ENCODE measurements at places on chromosomes 5 and 9. TPM values are rescaled to one million over a fixed set of nuclear protein-coding genes. Genes with fewer than 3 reads are reported as not detected.

DNA sequence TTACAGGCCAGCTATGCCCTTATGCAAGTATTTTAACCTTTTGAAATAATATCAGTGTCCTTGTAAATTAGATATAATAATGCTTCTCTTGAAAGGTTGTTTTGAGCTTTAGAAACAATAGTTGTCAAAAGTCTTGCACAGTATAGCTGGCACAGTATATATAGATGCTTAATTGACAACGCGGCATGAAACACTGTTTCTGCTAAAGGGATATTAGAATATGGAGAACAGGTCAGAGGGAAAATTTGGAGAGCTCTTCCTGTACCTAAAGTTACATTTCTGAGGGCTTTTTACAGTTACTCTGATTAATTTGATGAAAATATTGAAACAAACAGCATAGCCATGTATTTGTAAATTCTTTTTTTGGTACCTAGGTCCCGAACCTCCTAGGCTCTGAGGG, 4.5 kb downstream of the NUDT2 start:
- DNase-seq: no peak

DNA sequence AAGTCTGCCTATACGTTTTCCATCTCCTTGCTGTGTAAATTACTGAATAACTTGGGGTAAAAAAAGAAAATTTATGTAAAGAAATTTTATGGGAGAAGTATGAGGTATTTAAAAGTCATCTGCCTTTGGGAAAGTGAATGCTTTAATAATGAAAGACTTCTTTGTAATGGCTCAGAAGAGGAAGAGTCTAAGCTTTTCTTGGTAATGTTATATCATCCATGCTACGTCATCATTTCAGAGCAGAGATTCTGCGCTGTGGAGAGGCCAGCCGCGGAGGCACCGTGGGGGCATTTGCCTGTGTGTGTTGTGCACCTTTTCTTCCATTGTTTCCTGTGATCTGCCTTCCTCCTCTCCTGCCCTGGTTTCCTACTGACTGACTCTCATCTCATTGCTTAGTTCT, 78.2 kb downstream of the GOLM1 start:
- no peak for DNase-seq

DNA sequence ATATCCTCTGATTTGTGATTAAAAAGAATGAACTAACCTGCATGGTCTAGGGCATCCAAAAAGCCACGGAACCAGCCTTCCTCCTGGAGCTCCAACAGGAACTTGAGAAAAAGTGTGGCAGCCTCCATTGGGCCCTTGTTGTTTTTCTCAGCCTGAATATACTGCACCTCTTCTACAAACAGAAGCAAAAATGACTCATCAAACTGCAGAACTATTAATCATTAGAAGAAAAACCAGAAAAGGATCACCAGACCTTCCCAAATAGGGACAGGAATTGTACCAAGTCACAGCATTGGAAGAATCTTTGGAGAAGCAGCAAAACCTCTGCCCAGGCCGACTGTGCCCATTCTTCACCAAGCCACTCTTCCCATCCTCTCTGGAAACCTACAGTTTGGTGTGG, 25.2 kb downstream of the RIGI start:
- peak; percentile 54 for DNase-seq

DNA sequence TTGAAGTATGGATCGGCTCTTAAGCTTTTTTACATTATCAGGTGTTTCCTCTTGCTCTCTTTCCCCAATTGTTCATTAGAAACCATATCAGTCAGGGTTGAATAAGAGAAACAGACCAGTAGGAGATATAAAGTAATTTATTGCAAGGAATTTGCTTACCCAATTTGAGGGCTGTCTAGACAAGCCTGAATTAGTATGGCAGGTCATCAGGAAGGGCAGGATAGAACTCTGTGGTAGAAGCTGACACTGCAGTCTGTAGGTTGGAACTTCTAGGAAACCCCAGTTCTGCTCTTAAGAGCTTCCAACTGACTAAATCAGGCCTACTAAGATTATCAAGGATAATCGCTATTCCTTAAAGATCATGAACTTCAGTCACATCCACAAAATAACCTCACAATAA, 24.3 kb downstream of the ISOC1 start:
- no peak for DNase-seq

- DNase-seq: no peak
Measured at GRCh38 chr5:54611290-54611951, 93.9 kb downstream of the SNX18 start.

GRCh38 chr9:131837316-131837715, 97.4 kb upstream of the RAPGEF1 start:
- no peak for DNase-seq

GRCh38 chr5:123176938-123177275, 87.9 kb downstream of the PRDM6 start:
- no peak for DNase-seq

GRCh38 chr5:126509339-126509738, 85.7 kb downstream of the ALDH7A1 start:
- no peak for DNase-seq

- no peak for DNase-seq
Measured at GRCh38 chr9:127505396-127506116, 54.2 kb downstream of the LRSAM1 start.

DNA sequence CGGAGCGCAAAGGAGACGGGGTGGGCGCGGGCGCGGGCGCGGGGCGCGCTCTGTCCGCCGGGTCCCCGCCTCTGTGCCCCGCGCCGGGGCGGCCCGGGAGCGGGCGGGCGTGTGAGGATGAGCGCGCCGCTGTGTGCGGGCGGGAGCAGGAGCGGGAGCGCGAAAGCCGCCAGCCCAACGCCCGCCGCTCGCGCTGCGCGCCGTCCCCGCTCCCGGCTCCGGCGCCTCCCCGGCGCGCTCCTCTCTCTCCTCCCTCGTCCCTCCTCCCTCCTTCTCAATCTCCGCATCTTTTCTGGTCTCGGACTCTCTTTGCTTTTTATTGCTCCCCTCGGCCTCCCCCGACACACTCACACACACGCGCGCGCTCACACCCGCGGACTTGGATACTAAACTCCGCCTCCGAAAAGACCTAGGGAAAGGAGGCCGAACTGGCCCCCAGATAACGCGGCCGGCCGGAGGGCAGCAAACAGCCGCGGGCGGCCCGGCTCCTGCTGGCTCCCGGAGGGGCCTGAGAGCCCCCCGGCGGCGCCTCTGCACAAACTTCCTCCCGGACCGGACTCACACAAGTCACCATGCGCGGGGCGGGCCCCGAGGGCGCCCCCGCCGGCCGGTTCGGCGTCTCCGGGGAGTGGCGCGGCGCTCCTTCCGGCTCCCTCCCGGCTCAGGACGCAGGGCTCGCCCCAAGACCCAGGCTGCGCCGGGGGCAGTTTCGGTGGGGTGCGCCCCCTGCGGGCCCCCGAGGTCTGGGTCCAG, at the start of gene FIBCD1:
TSS of gene FIBCD1 (minus strand) at position 596 of the 753 bp plus-strand sequence. CDS start 640 bp downstream, outside the sequence.
- DNase-seq: no peak

GRCh38 chr5:147452165-147452811, 57.6 kb downstream of the DPYSL3 start:
- no peak for DNase-seq

DNA sequence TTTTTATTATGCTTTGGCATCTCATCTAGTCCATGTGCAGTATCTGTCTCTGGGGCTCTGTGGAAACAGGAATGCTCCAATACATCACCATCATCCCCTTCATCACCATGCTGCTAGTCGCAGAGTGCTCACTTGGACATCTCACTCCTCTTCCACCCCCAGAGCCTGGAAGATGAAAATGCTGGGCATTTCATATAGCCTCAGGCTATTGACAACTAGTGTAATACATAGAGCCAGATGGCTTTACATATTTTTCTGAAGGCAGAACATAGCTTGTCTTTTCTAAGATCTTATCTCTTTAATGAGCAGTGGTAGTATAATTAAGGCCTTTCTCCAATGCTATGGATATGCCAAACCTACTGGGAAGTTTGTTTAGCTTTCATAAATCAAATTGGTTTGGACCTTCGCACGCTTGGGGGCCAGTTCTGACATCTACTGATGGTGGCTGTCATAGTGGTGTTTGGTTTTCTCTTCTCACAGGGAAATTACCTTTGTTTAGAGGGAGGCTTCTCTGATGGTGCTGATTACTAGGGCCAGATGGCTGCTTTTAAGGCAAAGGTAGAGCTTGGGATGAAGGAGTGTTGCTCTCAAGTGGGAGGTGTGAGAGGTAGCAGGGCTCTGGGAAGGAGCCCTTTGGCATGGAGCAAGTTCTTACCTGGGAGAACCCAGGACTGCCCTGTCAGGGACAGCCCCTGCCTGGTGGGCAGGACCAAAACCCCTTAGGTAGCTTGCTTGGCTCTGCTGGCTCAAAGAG, 63.1 kb upstream of the CXCL14 start:
- DNase-seq: no peak

DNA sequence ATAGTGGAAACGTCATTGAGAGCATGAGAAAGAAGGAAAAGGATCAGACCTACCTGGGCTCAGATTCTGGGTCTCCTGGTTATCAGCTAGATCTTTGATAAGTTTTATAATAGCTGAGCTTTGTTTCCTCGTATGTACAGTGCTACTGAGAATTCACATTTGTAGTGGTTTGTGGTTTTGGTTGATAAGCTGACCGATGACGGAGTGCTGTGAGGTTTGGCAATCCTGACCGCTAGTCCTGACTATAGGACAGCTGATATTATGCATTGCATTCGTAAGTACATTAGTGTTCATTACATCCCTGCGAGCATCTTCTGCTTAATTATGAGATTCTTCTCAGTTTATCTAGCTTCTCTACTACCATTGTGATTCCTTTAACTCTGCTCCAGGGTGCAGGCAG, 190.7 kb upstream of the SLC27A6 start:
- DNase-seq: no peak

The PCA3 gene
- not detected for total RNA-seq

The RORB gene
- total RNA-seq: not detected

The TTC23L gene
- total RNA-seq: under 0.01 TPM

GRCh38 chr9:74284581-74285450, 212.3 kb upstream of the RORB start:
- DNase-seq: no peak

DNA sequence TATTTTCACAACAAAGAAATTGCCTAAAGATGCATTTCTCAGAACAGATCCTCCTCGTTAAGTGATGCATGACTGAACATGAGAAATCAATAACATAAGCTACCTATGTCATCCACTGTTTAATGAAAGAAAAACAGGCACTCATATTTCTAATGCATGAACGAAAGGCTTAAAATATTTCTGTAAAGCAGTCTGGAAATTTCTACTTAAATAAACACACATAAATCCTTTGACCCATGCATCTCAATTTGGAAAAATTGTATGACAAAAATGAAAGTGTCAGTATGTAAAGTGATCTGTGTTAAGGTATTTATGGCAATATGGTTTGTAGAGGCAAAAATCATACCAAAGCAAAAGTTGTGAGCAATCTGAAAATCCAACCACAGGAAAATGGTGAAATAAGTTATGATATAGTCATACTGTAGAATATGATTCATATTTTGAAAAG, 399.2 kb upstream of the GRAMD2B start:
- no peak for DNase-seq

The IFNK gene
- not detected for total RNA-seq

GRCh38 chr5:176519810-176520720, 17.1 kb downstream of the RNF44 start:
- DNase-seq: no peak

- DNase-seq: no peak
Measured at GRCh38 chr9:70616228-70616990, 202.0 kb upstream of the KLF9 start.
